ENCODE measurements at places on chromosomes 2 and 18. TPM values are rescaled to one million over a fixed set of nuclear protein-coding genes. Genes with fewer than 3 reads are reported as not detected.

ANTXR1 gene
- polyA plus RNA-seq = 9.6 TPM

WDR43 gene
- polyA plus RNA-seq = 10.1 TPM

CCDC121 gene
- polyA plus RNA-seq = 1.7 TPM

MGAT4A gene
- 16.6 TPM for polyA plus RNA-seq

PLGLB2 gene
- 1.2 TPM for polyA plus RNA-seq

LOXL3 gene
- 2.8 TPM for polyA plus RNA-seq

CPO gene
- polyA plus RNA-seq = 0.51 TPM

CYRIA gene
- polyA plus RNA-seq = 6.8 TPM

RGPD3 gene
- polyA plus RNA-seq = 0.11 TPM

RTP5 gene
- 0.10 TPM for polyA plus RNA-seq

CHST10 gene
- 2.7 TPM for polyA plus RNA-seq
